ENCODE measurements at places on chromosomes 12 and 14.

- DNase-seq = no peak
Observed at GRCh38 chr12:79063258-79063657, 198.7 kb downstream of the SYT1 start.

DNA sequence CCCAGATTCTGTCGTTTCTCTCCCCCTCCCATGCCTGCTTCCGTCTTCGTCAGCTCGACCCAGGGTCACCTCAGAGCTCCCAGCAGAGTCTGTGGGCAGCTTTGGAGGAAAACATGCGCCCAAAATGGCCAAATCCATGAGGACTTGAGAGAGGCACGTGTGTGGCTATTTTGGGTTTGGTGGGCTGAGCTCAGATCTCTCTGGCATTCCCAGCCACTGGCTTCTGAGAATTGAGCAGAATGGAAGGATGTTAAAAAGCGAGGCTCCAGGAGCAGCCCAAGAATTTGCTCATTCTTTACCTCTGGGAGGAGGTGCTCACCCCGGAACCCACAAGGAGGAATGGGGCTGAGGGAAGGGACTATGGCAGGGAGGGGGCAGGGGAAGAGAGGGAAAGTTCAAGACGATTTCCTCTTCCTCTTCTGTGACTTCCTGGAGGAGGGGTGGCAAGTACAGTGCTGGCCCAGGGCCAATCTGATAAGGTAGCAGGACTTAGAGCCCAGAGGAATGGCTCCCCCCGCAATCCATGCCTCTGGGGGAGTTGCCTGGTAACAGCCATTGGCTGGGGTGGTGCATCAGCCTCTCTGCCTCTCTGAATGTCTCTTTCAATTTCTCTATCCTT lies 20.1 kb downstream of the TSPAN9 start:
- no peak for DNase-seq

- DNase-seq = no peak
Observed at GRCh38 chr12:112904571-112904970, 2.2 kb upstream of the OAS1 start.

DNA sequence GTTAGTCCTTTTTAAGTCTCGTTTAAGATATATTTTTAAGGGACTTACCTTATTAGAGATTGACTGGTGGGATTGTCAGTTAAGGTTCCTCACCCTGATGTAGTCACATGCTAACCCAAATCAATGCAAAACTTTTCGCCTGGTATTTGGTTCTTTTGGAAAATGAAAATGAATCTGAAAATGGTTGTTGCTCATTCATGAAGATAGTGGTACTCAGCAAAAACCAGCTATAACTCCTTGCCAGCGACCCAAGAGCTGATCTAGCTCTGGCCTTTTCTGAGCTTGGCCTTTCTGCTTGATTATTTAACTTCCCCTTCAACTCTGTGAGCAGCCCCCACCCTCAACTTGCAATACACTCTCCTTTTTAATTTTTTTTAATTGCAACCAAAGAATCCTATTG lies 85.0 kb upstream of the GTF2A1 start:
- no peak for DNase-seq

- no peak for DNase-seq
Observed at GRCh38 chr14:100965296-100965695, 61.8 kb upstream of the RTL1 start.

- DNase-seq = no peak
Observed at GRCh38 chr12:47828008-47828975, 8.6 kb upstream of the HDAC7 start.

DNA sequence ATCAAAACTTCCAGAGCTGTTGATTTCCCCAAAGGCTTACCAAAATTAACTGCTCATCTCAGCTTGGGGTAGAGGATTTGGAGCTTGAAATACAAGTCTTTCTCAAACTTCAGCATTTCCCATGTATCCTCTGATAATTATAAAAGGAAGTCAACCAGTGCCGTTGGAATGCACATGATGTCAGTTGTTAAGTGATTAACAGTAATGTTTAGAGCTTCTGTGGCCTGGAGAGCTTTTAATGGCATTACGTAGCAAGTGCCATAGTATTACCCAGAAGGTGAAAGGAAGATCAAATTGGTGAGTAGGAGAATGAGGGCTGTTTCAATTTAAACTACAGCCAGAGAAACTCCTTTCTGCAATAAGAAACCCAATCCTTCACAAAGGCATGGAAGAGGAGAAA lies 62.5 kb upstream of the PTPRR start:
- DNase-seq = no peak

DNA sequence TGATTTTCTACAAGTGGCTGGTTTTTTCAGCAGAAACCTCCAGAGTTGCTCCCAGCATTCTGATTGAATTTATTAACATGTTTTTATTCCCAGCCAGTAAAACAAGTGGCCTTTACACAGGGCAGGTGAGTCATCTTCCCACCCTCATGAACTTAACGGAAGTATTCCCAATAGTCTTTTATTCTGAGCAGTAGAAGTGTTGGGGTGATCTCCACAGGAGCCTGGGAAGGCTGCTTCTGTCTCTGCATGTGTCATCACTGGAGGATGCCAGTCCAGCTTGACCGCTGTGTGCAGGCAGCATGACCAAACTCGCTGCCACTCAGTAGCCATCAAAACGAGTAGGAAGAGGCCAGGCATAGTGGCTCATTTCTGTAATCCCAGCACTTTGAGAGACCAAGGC lies 13.4 kb upstream of the DNAH10 start:
- no peak for DNase-seq

- DNase-seq = no peak
Observed at GRCh38 chr12:9786726-9787717, 26.3 kb upstream of the CD69 start.

DNA sequence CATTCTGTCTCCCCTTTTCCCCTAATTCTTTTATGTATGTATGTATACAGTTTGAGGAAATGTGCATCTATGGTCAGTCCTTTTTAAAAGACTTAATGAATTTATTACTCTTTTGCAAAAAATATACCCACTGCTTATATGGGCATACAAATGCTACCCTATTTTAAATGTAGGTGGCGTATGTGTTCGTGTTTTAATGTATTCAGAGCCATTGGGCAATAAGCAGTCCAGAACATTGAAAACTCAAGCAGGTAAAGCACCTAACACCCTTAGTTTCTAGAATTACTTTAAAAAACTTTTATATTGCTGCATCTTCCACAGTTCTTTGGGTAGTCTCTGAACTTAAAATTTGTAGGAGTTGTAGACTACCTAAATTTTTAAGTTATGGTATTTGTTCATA lies 42.6 kb upstream of the A2ML1 start:
- DNase-seq = no peak

GRCh38 chr14:64653900-64654245 lies 50.4 kb upstream of the PLEKHG3 start:
- DNase-seq = no peak

GRCh38 chr14:33556382-33557121 lies 394.3 kb downstream of the EGLN3 start:
- no peak for DNase-seq

DNA sequence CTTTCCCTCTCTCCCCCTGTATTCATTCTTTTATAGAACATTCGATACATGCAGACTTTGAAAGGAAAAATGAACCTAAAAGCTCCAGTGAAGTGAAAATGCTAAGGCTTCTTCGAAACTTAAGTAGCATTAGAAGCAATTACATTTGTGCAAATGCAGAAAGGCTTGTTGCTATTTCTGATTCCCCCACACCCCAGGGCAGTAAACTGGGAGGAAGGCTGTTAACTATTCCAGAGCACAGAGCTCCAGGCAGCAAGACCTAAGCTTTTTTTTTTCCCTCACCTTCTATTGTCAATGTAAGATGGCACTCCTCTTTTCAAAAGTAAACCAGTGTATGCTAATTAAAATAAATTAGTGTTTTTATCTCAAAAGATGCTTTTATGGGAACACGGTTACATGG lies 448.9 kb upstream of the TBX3 start:
- DNase-seq = no peak

GRCh38 chr12:66240096-66240820 lies 51.2 kb downstream of the IRAK3 start:
- DNase-seq = no peak

DNA sequence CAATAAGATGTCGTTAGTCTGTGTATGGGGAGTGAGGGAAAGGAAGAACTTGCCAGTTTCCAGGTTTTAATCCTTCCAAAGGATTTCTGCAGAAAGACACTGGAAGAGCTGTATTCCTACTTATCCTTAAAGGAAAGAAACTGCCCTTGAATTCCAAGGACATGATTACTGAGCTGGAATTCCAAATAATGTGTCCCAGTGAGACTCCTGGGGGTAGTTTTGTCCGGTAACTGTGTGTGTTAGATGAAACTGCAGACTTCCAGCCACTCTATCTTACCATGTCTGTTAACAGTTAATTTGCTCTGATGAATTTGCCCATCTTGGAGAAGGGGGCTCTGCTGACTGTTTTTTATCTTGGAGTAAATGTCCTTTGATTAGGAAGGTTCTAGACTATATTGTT lies 33.0 kb downstream of the CKB start:
- DNase-seq = no peak

GRCh38 chr14:92944976-92945375 lies 22.0 kb downstream of the CHGA start:
- peak; percentile 48 for DNase-seq

- no peak for DNase-seq
Observed at GRCh38 chr12:111444925-111445725, 39.4 kb downstream of the SH2B3 start.

GRCh38 chr12:67889931-67890330 lies 99.3 kb upstream of the IFNG-AS1 start:
- no peak for DNase-seq

- peak; percentile 96 for DNase-seq
Observed at GRCh38 chr12:58504143-58504938, 416.0 kb downstream of the LRIG3 start.

- DNase-seq = no peak
Observed at GRCh38 chr14:64500088-64500487, 3.5 kb downstream of the ZBTB25 start.

GRCh38 chr12:109281452-109281851 lies 27.6 kb downstream of the FOXN4 start:
- no peak for DNase-seq

DNA sequence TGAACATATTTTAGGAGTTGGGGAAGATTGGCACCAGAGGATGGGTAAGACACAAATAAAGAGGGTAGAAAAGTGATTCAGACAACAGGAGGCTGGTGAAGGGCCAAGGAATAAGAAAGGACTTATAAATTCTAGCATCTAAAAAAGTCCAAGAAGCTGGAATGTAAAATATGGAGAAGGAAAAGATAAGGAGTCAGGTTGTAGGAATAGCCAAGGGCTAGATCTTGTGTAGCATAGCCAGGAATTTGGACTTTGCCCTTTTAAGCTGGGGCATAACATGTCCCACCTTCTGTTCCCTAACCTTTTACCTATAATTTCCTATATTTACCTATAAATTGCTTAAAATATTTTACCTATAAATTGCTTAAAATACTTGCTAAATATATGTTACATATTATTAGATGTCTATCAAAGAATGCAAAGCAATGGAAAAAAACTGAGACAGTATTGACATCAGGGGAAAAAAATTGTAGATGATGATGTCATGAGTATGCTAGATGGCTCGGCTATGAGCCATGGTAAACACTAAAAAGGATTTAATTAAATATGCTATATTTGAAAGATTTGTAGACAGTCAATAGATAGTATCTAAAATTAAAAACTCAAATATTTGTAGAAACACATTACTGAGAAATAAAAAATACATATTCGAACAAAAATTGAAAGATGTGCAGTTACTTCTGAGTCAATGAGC lies 99.7 kb upstream of the PLEKHG7 start:
- no peak for DNase-seq

- DNase-seq = no peak
Observed at GRCh38 chr12:107487011-107487680, 198.5 kb upstream of the PWP1 start.

DNA sequence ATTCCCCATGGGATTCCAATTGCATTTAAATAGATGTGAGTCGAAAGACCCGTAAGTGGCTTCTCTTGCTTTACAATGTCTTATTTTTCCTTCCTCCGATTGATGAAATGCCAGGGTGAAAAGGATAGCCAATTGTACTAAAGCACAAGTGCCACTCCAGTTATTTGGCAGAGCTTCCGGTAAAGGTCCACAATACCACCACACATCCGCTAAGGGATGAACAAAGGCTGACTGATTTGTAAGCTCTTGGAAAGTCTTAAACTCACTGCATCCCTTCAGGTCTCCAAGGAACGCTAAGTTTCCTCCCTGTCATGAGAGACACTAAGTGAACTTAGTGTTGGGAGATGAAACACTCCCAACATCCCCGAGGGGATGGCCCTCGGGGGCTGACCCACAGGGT lies 21.2 kb upstream of the RNASE1 start:
- DNase-seq = no peak

DNA sequence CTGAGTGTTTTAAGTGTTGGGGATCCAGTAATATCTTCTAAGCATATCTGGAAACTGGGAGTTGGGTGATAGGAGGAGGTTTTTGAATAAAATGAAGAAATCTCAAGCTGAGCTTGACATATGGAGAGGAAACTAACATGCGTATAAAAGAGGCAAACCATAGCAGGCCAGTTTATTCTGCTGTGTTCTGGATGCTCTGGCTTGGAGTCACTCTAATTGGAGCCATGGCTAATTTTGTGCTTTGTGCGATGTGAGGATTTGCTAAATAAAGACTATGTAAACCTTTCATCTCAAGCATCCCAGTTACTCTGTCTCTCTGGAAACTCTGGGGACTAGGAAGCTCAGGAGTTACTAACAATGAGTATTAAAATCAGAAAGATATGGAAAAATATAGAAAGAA lies 66.5 kb downstream of the ATF7IP start:
- DNase-seq = no peak

DNA sequence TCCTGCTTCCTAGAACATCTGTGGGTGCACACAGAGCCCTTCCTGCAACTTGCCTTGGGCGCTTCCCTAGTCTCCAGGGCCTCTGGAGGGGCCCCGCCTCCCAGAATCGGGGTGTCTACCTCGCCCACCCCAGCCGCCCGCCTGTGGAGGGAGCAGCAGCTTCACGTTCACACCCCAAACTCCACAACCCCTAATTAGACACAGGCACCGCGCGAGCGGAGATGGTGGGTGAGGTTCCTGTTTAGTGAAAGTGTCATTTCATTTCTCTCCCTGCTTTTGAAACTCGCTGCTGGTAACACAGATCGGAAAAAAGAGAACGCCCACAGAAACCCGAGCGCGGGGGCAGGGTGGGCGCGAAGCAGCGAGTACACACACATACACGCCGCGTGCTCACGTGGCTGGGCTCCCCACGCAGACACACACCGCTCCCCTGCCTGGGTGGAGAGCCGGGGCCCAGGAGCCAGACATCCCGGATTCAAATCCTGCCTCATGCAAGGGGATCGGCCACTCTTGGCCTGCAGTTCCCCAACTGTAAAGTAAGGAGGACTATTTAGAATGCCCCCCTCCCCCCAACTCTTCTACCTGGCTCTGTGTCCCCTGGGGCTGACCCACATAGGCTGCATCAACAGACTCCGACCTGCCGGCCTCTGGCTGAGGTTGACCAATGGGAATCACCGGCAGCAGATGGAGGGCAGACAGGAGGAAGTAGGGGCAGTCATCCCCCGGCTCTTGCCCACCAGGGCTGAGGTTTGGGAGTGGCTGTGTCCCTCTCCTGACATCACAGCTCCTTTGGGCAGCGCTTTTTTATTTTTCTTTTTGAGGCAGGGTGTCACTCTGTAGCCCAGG lies 79.2 kb upstream of the NCOR2 start:
- no peak for DNase-seq
